Natural killer cell treated with Interleukin-12 subunit alpha and Interleukin-12 subunit beta and Interleukin-15 and Interleukin-18, amount 100 ng/mL, for 72 hours (primary cell): ENCODE measurements at places on chromosomes 5 and 9. TPM values are rescaled to one million over a fixed set of nuclear protein-coding genes. Genes with fewer than 3 reads are reported as not detected.

- no peak overlapping the region for H3K27ac ChIP-seq
- DNase-seq, result no peak
- peaks cover 10% of the 10 kb centered on the region for H3K27me3 ChIP-seq
- H3K4me3 ChIP-seq, result no peak overlapping the region
Measured at GRCh38 chr5:77140350-77140749, 53.3 kb upstream of the ZBED3 start.

The PLEKHG4B gene
- total RNA-seq, result not detected

GRCh38 chr5:32654427-32654826 is 56.7 kb upstream of the NPR3 start:
- H3K27ac ChIP-seq, result no peak overlapping the region
- H3K4me1 ChIP-seq, result no peaks in the 10 kb centered on the region
- H3K36me3 ChIP-seq, result peaks cover 6% of the 10 kb centered on the region
- no peak for DNase-seq
- H3K27me3 ChIP-seq, result peaks cover 2% of the 10 kb centered on the region

The CSF1R gene
- total RNA-seq, result not detected

DNA sequence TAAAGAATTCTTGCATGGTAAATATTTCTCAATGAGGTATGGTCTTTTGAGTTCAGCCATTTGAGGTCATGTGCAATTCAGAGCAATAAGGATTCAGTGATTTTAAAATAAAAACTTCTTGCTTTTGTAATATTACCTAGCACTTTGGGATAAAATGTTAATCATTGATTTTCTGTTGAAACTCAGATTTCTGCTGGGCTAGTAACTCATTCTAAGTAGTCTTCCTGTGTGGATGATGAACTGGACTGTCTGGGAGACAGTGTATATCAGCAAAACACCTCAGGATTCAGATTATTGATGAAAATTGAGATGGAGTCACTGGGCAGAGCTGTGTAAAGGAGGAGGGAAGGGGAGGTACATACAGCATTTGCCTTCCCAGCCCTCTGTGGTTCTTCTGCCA is 10.8 kb upstream of the PSAT1 start:
- no peak for DNase-seq
- H3K4me3 ChIP-seq, result no peak overlapping the region
- H3K4me1 ChIP-seq, result peaks cover 6% of the 10 kb centered on the region
- no peaks in the 10 kb centered on the region for H3K27me3 ChIP-seq

The FRMD3 gene
- total RNA-seq, result 0.43 TPM

DNA sequence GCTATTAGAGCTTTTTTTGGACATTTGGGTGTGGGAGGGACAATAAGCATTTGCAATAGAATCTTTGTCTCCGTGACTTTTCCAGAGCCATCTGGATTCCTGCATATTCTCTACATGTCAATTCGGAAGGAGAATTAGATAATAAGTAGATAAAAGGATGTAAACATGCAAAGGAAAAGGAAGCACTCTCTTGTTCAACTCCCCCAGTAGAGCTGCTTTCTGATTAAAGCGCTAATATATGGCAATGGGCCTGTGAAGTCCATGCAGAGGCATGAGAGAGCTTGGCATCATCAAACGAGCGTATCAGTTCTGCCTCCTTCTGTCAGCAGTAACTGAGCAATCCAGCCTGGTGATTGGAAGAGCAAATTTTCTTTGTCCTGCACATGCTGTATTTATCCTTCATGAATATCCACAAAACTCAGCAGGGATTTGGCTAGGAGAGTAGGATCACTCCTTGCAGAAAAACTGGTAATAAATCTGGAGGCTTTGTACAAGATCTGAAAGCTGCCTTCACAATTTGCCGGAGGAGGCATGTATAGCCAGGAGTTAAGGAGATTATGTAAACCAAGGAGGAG is 1752.9 kb downstream of the MAT2B start:
- no peak overlapping the region for H3K27ac ChIP-seq
- no peaks in the 10 kb centered on the region for H3K4me1 ChIP-seq
- no peaks in the 10 kb centered on the region for H3K36me3 ChIP-seq
- H3K4me3 ChIP-seq, result no peak overlapping the region
- DNase-seq, result no peak
- no peaks in the 10 kb centered on the region for H3K27me3 ChIP-seq

The ROR2 gene
- 0.11 TPM for total RNA-seq

- no peaks in the 10 kb centered on the region for H3K4me1 ChIP-seq
- H3K36me3 ChIP-seq, result no peaks in the 10 kb centered on the region
- H3K27ac ChIP-seq, result no peak overlapping the region
Measured at GRCh38 chr9:79360387-79361347, 211.1 kb upstream of the TLE4 start.

- peak overlapping the region; percentile 94 for H3K27ac ChIP-seq
- peak overlapping the region; percentile 91 for H3K4me3 ChIP-seq
- peaks cover 27% of the 10 kb centered on the region for H3K4me1 ChIP-seq
- no peaks in the 10 kb centered on the region for H3K27me3 ChIP-seq
Measured at GRCh38 chr9:27572566-27572917, 739 bp downstream of the C9orf72 start.

GRCh38 chr5:1799110-1799601 is 481 bp downstream of the MRPL36 start:
- H3K27me3 ChIP-seq, result no peaks in the 10 kb centered on the region
- H3K36me3 ChIP-seq, result peaks cover 15% of the 10 kb centered on the region
- DNase-seq, result no peak
- H3K27ac ChIP-seq, result peak overlapping the region; percentile 95
- peaks cover 48% of the 10 kb centered on the region for H3K4me1 ChIP-seq
- peak overlapping the region; percentile 99 for H3K4me3 ChIP-seq

- no peaks in the 10 kb centered on the region for H3K27me3 ChIP-seq
- H3K36me3 ChIP-seq, result peaks cover 16% of the 10 kb centered on the region
- H3K4me1 ChIP-seq, result no peaks in the 10 kb centered on the region
- H3K4me3 ChIP-seq, result no peak overlapping the region
- DNase-seq, result no peak
- no peak overlapping the region for H3K27ac ChIP-seq
Measured at GRCh38 chr9:106478312-106478711, 384.7 kb upstream of the ZNF462 start.

DNA sequence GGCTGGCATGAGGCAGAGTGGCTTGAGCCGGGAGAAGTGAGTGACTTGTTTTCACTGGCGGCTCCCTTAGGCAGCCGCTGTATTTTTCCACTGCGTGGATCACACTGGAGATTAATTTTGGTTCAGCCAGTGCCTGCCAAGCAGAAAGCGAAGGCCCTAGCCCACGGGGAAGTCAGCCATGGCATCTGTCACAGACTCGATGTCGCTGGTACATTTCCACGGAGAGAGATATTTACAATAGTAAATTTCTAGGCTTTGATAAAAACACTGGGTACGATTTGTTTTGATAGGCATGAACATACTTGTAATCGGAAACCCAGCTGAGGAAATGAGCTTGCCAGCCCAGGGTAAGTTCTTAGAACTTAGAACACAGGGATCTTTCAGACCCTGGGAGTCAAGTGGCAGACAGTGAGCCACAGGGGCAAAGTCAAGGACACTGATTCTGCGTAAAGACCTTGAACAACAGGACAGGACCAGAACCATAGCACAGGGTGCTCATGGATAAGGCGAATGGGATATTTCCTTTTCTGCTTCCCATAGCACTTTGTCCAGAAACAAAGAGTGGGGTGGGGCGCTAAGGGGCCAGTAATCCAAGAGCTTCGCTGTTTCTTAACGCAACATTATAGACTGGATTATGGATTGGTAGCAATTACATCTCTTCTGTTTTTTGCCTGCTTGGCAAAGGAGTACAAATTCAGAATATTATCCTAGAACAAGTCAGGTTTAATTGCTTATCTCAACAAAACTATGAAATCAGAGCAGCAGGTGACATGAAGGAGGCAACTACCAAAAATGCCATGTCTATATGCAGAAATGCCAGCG is 4.5 kb downstream of the DUSP1 start:
- peaks cover 26% of the 10 kb centered on the region for H3K4me1 ChIP-seq
- DNase-seq, result no peak
- H3K27me3 ChIP-seq, result no peaks in the 10 kb centered on the region
- peak overlapping the region; percentile 21 for H3K4me3 ChIP-seq
- H3K36me3 ChIP-seq, result no peaks in the 10 kb centered on the region

The UQCRQ gene
- total RNA-seq, result 330 TPM

The YIPF5 gene
- 34.4 TPM for total RNA-seq

- no peak for DNase-seq
- peak overlapping the region; percentile 71 for H3K4me3 ChIP-seq
- peak overlapping the region; percentile 99 for H3K27ac ChIP-seq
- no peaks in the 10 kb centered on the region for H3K27me3 ChIP-seq
Measured at GRCh38 chr9:91144769-91145168, 216.9 kb downstream of the AUH start.

The NIM1K gene
- 2.5 TPM for total RNA-seq
